ENCODE measurements at places on chromosomes 12 and 14.
A peak's percentile ranks its signal among the peaks of the same experiment; 100 is the strongest.

- DNase-seq: no peak
These were observed 103.1 kb upstream of the C14orf180 start for GRCh38 chr14:104476437-104476836.

DNA sequence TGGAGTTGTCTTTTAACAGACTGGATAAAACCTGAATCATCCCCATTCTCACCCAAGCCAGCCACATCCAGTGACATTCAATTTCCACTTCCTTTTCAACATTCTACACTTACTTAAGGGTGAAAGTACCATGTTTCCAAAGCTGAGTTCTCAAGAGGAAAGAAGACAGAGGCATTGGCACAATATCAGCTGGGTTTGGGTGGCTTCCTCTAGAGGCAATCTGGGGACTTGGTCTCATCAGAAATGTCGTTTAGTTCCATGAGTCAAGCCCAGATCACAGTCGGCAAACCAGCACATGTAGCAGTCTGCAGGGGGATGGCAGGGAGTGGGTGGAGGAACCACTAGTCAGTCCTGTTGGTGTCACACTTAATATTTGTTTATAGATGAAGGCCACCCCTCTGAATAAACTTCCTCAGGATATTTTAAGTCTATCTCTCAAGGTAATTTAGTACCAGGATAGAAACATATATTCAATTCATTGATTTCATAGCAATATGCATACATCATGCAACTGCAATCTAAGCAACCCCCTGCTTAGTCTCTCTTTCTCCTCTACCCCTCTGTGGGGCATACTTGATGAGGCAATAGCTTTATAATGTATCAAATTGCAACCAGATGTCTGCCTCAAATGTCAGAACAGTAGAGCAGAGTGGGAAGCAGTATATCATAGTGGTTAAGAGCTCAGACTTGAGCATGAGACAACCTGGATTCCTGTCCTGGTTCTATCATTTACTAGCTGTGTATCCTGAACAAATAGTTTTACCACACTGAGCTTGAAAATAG lies 3.0 kb downstream of the SRRM4 start:
- no peak for DNase-seq

DNA sequence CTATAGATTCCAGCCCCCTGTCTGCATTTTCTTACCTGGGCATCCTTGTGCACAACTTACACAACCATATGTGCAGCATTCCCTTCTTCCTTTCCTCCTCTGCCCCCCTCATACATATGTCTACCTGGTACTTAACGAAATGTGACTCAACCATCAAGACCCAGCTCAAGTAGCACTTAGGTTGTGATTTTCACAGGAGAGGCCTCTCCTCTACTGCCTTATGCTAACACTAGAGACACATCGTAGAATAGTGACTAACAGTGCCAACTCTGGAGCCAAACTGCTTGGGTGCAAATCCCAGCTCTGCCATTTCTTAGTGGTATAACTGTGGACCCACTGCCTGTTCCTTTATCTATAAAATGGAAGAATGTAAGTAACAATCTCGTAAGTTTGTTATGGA lies 24.1 kb upstream of the PLEKHA5 start:
- no peak for DNase-seq

GRCh38 chr12:93319523-93320050 lies 58.1 kb upstream of the NUDT4 start:
- DNase-seq: no peak

DNA sequence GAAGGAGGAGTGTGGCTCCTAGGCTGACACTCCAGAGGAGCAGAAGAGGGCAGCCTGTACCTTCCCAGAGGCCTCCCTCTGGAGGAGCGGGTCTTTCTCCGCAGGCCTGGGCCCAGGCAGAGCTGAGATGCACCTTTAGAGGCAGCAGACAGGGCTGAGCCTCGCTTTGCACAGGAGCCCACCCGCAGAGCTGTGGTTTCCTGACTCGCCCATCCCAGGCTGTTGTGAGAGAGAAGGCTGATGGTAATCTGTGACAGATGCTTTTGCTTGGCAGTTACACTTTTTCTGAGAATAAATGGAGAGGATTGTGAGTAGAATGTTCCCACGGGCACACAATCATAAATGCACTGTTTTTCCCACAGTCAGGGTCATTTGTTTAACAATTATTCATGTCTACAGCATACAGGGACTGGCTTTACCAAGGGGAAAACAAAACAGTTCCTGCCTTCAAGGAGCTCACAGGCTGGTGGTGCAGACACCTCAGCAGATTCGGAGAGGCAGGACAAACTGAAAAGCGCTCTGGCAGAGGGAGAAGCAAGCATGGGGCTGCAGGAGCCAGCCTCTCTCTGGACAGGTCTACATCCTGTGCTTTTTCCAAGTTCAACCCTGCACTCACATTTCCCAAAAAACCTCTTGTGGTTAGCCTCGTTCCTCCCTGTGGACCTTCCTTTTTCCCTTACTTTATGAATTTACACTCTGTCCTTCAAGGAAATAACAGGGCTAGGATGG lies 13.9 kb downstream of the EVL start:
- DNase-seq: no peak

DNA sequence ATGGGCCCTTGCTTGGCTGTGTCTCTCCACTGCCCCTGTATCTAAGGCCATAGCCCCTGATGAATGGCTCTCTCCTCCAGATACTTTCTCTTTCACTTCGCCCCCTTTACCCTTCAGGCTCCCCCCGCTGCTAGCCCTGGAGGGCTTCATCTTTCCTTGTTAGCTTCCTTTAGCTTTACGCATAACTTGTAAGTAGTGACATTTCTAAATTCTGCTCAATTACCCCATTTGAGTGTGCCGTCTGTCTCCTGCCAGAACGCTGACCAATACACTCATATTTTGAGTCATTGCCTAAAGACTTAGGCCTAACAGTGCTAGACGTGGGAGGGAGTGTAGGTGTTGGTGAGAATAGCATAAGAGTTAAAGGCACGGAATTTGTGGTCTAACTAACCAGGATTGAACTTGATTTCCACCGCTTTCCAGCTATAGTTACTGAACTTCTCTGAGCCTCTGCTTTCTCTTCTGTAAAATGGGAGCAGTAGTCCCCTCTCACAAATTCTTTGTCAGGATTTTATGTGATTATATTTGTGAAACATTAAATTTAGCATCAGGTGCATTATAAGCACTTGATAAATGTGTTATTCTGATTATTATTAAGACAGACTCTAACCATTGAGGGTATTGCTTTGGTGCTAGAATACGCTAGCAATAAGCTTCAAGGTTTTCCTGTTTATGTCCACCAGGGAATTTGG lies 129.3 kb downstream of the ZFP36L1 start:
- peak; percentile 14 for DNase-seq

DNA sequence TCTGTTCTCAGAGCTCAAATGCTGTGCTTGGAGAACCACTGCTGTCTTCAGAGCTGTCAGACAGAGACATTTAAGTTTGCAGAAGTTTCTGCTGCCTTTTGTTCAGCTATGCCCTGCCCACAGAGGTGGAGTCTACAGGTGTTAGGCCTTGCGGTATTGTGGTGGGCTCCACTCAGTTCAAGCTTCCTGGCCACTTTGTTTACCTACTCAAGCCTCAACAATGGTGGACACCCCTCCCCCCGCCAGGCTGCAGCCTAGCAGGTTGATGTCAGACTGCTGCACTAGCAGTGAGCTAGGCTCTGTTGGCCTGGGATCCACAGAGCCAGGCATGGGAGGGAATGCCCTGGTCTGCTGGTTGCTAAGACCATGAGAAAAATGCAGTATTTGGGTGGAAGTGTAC lies 323.8 kb downstream of the BCAT1 start:
- DNase-seq: no peak

- DNase-seq: no peak
These were observed 424.2 kb downstream of the SLC16A7 start for GRCh38 chr12:60020068-60020467.

DNA sequence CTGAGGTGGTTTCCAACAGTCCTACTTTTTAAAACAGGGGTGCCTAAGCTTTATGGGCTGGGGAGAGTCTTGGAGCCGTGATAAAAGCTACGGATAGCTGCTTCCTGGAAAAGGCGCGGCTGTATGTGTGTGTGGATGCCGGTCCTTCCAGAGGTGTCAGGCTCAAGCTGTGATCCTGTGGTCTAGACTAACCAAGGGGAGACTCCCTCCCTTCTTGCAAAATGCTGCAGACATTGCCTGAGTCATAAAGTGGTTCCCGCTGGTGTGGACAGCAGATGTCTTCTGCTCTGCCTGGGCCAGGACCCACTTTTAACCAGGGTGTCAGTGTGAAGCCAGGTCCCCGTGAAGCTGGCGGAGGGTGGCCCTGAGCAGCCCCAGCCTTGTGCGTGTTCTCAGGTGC lies 37.8 kb downstream of the CCDC92 start:
- DNase-seq: no peak

DNA sequence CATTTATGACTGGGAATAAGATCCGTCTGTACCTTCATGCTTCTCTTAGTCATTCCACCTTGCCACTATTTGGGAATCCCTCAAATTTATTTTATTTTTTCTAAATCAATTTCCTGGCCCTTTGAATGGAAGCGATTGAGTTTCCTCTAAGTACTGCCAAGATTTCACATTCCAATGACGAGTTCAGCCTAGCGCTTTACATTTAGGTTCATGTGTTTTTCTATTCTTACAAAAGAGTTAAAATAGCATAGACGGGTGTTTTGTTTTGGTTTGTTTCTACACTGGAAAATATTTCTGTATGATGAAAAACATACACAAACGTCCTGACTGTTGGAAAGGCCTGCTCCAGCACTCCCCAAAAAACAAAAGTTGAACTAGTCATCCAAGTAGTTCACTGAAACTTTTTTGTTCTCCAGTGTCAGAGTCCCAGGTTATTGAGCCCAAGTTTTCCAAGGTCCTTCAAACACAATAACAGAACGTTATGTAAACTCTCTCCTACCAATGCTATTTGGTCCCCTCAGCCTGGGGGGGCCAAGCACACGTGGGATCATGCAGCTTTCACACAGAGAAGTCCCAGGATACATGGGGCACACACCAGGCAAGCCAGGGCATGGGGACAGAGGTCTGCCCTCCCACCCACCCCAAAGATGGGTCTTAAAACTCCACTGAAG lies 74.8 kb upstream of the FOXN3 start:
- no peak for DNase-seq

Measured in activated CD4-positive, CD25-positive, alpha-beta regulatory T cell (primary cell).